Fibroblast of skin of left biceps (primary cell): ENCODE measurements at places on chromosomes 13 and 19.

GRCh38 chr13:30196025-30196424, 111.3 kb downstream of the KATNAL1 start:
- no peak for DNase-seq

DNA sequence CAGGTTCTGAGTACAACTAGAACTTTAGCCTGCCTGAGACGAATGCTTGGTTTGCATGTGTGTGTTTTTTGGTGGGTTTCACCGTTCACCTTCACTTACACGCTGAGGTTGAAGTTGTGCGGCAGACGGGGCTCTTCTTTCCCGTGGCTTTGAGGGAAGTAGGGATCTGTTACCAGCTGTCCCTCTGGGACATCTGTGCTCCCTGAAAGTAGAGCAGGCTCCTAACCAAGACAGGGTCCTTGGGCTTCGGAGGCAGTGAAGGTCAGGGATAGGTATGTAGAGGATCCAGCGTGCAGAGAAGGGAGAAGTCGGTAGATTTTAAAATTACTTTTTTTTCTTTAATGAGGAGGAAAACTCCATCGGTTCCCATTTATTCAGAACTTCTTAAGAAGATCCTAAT, 48.7 kb downstream of the ZNF536 start:
- no peak for DNase-seq

- DNase-seq, result no peak
These were observed 4.6 kb downstream of the STARD13 start for GRCh38 chr13:33280923-33281322.

DNA sequence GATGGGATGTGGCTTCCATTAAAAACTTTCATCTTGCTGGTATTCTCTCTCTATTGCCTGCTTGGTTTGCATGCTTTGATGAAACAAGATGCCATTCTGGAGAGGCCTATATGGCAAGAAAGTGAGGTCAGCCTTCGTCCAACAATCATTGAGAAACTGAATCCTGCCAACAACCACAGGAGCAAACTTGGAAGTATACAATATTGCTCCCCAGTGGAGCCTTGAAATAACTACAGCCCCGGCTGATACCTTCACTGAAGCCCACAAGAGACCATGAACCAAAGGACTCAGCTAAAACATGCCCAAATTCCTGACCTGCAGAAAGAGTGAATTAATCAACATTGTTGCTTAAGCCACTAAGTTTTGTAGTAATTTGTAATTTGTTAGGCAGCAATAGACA, 82.5 kb upstream of the FGF14 start:
- no peak for DNase-seq

DNA sequence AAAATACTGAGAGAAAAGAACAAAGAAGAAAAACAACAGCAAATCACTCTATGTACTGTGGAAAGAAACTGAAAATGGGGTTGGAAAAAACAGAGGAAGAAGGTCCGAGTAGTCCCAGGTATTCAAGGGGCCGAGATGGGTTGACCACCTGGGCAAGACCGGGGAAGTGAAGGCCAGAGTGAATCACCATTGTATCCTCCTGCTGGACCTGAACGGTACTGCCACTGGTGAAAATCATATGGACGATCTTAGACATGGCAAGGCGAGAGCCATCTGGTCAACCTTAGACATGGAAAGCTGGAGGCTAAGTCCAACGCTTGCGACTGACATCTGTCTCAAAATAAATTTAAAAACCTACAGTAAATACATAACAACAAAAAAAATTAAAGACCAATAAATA, 44.4 kb upstream of the ZNF91 start:
- no peak for DNase-seq

DNA sequence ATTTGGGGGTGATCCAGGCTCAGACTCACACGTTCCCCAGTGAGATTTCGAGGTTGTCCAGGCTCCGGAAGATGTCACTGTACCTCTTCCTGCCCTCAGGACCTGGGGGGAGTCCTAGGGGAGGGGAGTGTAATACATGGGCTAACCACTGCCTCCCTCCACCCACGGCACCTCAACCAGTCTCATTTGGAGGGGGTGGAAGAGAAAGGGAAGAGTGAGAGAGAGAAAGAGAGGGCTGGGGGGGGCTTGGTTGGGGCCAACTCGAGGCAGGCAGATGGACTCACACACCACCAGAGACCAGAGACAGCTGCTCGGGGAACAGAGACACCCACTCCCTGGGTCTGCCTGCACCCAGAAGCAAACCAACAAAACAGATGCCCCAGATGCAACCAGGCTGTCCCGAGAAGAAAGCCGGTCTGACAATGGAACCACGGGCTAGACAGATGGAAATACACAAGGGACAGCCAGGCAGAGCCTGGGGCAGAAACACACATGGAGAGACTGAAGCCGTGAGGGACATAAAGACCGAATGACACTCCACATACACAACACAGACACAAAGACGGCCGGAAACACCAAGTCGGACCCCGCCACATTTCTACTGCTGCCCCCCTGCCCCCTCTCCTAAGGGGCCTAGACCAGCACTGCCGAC, 825 bp downstream of the GMIP start:
- no peak for DNase-seq

GRCh38 chr19:11460207-11460606, 20.6 kb downstream of the ELAVL3 start:
- DNase-seq, result no peak

- no peak for DNase-seq
These were observed 50.2 kb downstream of the FLT3 start for GRCh38 chr13:28049880-28050875.

DNA sequence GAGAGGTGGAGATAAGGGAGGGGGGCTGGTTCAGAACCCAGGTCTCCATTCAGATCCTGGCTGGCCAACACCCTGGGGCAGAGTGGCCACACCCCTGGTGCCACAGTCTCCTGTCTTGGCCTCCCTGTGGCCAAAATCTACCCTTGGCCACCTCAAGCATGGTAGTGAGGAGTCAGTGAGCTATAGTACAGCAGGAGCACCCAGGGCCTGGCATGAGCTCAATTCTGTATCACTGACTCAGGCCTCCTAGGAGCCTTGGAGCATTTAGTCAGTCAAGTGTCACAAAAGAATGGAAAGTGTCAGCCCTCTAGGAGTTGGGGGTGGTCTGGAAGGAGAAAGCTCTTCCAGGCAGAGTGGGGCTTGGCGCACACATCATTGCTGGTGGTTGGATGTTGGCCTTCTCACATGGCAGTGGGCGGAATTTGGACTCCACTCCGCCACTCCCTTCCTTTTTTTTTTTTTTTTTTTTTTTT, 6.6 kb upstream of the CD79A start:
- DNase-seq, result no peak

DNA sequence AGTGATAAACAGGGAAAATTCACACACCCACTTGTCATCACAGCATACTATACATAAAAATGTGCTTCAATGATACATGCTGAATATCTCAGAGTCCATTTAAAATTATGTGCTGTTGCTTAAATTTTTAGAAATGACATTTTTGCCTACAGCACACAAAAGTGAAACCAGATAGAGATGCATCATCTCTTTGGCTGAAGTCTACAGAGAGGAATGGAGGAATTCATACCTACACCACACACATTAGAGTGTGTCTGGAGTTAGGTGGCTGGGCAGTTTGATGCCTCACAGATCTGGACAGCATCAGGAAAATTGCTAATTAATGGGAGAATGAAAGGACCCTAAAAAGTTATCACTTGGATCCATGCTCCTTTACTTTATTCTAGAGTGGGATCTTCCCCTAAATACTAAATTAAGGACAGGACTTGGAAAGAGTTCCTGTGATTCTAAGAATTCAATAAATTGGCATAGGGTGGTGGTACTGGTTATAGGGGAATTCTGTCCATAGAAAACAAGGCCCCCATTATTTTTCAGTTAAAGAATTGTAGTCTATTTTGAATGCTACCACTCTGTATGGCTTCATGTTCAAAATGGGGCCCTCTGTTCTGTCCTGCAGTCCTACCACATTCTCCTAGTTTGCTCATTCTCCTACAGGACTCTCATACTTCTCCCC, 41.3 kb downstream of the RCBTB2 start:
- no peak for DNase-seq

- peak; percentile 94 for DNase-seq
These were observed 1632.0 kb downstream of the PCDH9 start for GRCh38 chr13:65597839-65598818.

GRCh38 chr19:35000647-35001501, 751 bp downstream of the GRAMD1A start:
- no peak for DNase-seq

DNA sequence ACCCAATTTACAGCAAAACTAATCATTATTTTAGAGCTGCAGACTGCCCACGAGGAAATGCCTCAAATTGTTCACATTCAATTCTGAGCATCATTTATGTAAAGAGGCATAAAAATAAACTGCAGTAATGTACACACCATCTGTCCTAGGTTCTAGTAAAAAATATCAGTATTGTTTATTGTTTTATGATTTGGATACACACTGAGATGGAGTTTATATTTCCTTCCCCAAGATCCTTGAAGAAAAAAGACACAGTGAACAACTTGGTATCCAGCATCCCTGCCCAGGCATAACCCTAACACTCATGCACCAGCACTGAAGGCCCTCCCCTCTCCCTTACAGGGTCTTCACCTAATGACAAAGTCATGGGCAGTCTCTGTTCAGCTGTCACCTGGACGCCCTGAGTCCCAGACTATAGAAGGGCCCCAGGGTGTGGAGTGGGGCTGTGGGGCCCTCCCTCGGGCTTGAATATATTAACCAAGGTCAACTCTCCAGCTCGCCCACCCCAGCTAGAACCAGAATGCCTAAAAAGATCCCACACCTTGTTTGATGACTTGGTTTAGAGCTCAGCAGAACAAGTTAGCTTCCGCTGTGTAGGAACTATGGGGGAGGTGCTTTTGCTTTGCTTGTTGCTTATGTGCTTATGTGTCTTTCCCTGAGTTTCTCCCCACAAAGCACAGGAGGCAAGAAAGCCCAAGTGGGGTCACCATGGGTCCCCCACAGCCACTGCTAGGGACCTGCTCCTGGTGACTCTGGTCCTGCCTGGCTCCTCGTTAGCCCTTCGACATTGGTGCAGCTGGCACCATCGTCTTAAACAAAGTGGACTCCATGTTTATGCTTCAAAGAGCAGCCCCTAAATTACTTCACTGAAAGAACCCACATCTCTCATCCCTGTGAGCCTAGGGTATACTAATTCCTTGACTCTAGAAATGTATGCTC, 111.1 kb downstream of the COL4A1 start:
- no peak for DNase-seq

DNA sequence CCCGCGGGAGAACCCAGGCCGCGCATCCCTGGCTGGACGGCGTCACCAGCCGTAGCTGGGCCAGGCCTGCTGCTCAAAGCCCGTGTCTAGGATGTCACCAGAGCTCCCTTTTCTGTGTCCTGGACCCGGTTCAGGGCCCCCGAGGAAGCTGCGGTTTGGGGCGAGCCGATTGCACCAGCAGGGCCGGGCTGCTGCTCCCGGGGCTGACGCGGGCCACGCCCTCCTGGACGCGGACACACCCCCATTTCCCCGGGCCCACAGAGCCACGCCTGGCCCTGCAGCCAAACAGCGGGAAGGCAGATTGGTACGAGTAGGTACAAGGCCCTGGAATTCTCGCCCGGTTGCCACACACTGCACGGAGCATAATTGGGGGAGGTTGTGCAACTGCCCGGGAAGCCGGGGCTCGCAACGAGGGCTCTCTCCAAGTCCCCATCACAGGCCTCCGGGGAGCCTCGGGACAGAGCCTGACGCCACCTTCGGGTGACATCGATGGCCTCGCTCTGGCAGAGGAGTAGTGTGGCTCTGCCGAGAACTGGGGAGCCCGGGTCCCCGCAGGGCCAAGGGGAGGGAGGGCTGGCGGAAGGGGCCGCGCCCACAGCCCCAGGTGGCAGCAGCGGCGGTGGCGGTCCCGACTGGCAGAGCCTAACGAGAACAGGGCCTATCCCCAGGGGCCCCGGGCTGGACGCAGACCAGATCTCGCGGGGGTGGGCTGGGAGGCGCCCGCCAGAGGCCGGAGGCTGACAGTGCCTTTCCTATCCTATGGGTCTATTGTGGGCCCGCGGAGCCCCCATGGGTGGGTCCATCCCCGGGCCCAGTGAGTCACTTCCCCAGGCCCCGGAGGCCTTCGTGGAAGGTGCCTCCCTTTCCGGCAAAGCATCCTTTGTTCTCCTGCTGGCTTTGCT, 23.5 kb downstream of the KCTD15 start:
- no peak for DNase-seq

DNA sequence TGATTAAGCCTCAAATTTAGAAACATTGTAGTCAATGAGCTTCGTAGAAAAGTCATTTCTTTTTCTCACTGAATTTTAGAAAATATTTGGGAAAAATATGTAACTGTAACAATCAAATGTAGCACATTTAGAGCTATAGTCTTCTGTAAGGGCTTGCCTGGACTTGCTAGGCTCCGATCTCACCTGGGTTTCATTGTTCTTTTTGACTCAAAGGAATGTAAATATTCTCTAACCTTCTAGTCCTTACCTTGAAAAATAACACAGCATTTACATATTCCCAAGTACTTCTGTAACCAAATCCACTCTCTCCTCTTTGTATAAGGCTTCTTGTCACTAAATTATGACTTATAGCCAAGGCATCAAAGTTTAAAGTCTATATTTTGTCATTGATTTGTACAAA, 2.9 kb upstream of the UFM1 start:
- DNase-seq, result no peak

DNA sequence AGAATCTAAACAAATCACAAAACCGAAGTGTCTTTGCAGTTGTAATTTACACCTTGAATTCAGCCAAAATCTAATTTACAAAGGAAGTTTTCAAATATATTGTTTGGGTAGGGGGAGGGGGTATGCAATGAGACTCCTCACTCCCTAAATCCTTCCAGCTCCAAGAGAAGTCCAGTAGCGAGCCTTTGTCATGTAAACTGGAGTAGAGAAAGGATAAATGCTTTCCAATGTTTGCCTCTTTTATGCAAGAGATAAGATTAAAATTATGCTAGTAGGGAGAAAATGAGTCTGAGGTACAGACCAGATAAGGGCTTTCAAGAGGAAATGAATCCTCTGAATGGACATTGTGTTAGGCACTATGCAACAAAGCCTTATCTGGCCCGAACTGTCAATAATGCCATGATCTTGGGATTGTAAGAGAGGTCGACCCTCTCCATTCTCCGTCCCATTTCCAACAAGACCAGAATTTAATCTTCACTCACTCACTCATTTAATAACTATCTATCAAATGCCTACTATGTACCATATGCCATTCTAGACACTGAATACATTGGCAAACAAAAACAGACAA, 199.2 kb downstream of the LACC1 start:
- no peak for DNase-seq

GRCh38 chr19:34994286-34994642, 5.9 kb upstream of the GRAMD1A start:
- DNase-seq, result no peak
